ENCODE measurements at places on chromosomes 5 and 9. TPM values are rescaled to one million over a fixed set of nuclear protein-coding genes. Genes with fewer than 3 reads are reported as not detected.

- no peak for DNase-seq
These were observed 331.3 kb upstream of the CCNG1 start for GRCh38 chr5:163106098-163106497.

DNA sequence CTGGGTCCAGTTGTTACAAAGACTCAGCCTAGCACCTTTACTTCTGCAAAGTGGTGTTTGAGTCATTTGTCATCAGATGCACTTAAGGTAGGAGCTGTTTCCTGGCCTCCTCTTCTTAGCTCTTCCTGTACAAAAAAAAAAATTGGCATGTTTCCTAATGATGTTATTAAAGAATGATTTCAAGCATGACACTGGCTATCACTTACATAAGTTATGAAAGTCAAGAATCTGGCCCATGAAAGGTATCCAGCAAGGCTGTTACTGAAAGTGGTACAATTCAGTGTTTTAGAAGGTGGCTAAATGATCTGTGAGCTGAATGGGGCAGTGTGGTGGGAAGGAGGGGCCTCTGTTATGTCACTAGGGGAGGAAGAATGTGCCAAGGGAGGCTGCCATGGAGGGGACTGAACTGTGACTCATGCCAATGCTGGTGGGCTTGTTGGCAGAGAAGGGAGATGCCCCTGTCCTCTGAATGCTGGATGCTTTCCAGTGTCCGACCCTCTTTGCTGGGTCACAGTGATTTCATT, 175.1 kb upstream of the MAP1B start:
- DNase-seq = no peak

- DNase-seq = no peak
These were observed 79.4 kb downstream of the AMBP start for GRCh38 chr9:113998525-113999255.

DNA sequence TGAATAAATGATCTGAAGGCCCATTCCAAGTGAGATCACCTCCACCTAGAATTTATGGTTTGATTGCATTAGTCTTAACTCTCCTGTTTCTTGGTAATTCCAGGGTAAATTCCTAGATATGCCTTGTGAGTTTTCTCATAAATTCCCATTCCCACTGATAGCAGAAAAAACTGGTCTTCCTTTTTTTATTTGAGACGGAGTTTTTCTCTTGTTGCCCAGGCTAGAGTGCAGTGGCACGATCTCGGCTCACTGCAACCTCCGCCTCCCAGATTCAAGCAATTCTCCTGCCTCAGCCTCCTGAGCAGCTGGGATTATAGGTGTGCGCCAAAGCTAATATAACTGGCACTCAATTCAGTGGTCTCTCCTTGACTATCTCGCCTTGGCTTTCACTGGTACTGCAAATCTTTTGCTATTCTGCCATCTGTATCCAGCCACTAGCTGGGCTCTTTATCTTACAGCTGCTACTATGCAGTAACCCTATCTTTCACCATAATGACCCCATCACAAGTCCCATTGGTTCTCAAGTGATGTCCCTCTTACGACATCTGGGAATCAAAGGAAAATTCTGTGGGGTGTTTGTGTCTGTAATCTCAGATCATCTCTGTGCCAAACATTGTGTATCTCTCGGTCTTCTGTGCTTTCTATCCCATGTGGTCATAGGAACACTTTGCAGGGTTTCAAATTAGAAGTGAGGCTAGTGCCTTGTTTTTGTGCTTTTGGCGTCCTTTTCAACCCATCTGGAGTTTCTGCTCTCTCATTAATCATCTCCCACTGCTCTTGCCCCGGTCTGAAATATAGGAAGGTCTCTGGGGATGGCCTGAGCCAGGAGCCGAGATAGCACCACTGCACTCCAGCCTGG, 14.4 kb downstream of the HNRNPK start:
- DNase-seq = no peak

GRCh38 chr9:106862821-106863720, at the start of gene ZNF462:
Gene ZNF462, plus strand, starts transcription at chr9:106863166. Its CDS starts 60,218 bp downstream, at chr9:106923384.
- DNase-seq = peak; percentile 90

DNA sequence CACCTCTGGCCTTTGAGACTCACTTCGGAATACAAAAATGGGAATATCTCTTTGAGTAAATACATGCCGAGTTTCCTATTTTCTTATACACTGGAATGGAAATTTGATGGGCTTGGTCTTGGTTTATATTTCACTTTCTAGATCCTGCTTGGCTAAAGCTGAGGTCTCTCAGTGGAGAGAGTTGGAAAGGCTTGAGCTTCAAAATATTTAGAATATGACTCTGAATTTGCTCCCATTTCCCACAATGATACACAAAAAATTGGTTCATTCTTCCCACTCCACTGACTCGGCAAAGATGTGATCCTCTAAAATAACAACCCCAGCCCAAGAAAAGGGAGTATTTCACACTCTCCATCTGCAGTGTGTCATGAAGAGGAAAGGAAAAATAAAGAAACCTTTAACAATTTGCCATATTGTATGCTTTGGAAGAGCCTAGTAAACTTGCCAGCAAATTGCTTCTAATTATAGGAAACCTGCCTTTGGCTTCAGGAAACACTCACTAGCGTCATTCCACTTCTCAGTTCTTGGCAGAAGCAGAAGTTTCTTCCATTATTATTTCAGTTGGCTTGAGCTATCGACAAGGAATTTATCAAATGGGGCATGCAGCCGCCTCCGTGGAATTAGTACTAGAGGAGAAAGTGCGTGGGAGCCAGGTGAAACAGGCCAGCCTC, 302.9 kb downstream of the NSG2 start:
- no peak for DNase-seq

GRCh38 chr9:89881431-89881830, 276.6 kb downstream of the GADD45G start:
- no peak for DNase-seq

The NUTM2G gene
- polyA plus RNA-seq = 0.27 TPM
